ENCODE measurements at places on chromosomes 4 and X.

DNA sequence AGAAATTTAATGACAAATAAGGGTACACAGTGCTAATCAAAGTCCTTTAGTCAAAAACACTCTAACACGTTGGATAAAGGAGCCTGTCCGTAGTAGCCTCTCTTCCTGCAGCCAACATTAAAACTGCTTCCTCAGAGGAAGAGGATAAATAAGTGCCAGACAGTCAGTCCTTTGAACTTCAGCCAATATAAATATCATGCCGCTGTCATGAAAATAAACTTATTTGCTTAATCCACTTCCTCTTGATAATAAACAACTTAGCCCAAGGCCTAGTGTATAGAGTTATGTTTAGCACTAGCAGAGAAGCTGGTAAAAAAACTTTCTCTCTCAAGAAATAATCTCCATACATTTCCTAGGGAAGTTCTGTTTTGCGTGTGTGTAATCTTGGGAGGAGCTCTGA is 196.7 kb downstream of the HS3ST1 start:
- DNase-seq = no peak

GRCh38 chrX:132662844-132663243 is 174.0 kb upstream of the MBNL3 start:
- DNase-seq = no peak

GRCh38 chr4:27701606-27702005 is 841.0 kb downstream of the STIM2 start:
- no peak for DNase-seq

- no peak for DNase-seq
Observed at GRCh38 chr4:85681221-85681657, 206.3 kb downstream of the ARHGAP24 start.

DNA sequence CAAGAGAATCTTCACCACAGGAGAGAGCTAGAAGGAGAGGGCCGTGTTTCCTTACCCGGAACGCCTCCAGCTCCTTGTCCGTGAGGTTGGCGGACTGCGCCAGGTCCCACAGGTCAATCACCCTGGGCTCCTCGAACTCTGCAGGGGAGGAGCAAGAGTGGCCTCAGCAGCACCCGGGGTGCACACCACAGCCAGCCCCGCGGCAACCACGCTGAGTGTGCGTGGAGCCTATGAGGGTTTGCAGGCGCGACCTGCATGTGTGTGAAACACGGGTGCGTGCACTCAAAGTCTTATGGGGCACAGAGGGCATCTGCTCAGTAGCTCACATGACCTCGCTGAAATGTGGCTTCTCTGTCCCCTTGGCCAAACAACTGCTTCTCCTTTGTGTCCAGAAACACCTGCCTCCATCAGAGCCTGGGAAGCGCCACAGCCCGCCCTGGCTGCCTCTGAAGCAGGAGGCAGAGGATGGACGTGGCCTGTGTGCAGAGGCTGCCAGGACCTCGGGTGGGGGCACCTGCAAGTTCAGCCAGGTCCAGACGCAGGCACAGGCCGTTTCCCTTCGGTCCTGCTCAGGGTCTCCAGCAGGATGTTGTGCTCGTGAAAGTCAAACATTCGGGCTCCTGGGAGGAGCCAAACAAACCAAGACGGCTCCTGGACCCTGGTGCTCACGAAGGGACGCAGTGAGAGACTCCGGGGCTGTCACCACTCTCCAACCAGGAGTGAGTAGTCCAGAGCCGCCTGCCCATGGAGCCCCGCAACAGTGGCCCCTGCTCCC is 16.0 kb downstream of the LRPAP1 start:
- no peak for DNase-seq

DNA sequence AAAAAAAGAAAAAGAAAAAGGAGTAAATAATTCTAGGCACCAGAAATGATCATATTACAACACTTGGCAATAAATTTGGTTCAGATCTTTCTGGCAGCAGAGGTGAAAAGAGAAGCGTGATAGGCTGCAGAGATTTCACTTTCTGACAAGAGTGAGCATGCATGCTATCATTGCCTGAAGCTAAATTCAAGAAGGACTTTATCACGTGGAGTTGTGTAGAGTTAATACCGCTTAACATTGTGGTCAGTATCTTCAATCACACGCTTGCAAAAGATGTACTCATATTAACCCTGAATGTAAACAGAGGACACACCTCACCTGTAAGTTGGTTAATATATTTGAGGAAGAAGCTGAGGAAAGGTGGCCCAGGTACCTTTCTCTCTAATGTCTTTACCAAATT is 31.4 kb upstream of the RBPJ start:
- no peak for DNase-seq

DNA sequence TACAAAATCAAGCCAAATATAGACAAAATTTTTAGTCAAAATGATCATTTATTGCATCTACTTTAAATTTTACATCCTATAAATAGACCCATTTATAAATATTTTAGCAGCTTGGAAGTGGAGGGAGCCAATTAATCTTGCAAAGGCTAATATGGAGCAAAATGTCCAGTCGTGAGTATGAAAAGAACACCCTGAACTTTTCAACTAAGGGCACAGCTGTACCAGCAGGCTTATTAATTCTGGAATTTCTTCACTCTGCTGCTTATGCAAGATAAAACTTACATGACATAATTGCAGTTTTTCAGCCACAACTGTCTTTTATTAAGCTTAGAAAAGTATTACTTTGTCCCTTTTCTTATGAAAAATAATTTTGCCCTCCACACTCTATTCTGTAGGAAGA is 22.9 kb upstream of the USP53 start:
- DNase-seq = no peak

- DNase-seq = no peak
Observed at GRCh38 chr4:58191109-58191508, 1080.9 kb upstream of the IGFBP7 start.

- DNase-seq = no peak
Observed at GRCh38 chrX:136728393-136728792, 52.3 kb downstream of the ARHGEF6 start.

- no peak for DNase-seq
Observed at GRCh38 chr4:6011686-6012085, 6.5 kb downstream of the C4orf50 start.

GRCh38 chr4:110124711-110125110 is 73.7 kb downstream of the ELOVL6 start:
- no peak for DNase-seq

DNA sequence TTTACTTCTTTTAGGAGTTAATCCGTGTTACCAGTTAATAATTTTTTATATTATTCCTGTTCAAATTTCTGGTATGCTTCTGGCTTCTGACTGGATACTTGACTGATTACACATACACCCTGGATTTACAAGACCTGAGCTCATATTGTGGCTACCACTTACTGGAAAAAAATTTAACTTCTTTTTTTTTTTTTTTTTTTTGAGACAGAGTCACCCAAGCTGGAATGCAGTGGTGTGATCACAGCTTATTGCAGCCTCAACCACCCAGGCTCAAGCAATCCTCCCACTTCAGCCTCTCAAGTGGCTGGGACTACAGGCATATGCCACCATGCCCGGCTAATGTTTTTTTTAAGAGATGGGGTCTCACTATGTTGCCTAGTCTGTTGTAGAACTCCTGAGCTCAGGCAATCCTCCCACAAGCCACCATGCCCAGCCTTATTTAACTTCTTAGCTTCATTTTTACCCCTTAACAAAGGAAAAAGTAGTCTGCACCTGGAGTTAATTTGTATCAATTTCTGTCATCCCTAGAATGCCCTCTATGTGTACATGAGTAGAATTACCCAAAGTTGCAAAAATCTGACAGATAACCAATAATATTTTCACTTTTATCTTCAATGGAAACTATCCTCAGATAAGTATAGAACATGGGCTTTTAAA is 50.3 kb downstream of the TMEM165 start:
- no peak for DNase-seq

GRCh38 chr4:8571702-8572685 is 8.2 kb upstream of the GPR78 start:
- no peak for DNase-seq

DNA sequence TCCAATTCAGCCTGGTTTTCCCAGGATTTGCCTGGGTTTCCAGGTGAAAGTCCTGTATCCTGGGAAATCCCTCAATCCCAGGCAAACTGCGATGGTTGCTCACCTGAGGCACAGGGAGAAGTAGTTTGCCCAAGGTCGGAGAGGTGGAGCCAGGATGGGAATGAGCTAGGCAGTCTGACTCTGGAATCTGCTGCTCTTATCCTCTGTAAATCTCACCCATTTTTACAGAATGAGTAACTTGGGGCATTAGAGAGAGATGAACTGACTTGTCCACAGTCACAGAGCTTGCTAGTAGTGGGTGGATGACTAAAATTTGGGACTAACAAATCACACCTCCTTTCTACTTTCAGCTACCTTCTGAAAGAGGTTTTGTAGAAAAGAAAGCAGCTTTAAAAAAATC is 9.8 kb upstream of the ARX start:
- no peak for DNase-seq

DNA sequence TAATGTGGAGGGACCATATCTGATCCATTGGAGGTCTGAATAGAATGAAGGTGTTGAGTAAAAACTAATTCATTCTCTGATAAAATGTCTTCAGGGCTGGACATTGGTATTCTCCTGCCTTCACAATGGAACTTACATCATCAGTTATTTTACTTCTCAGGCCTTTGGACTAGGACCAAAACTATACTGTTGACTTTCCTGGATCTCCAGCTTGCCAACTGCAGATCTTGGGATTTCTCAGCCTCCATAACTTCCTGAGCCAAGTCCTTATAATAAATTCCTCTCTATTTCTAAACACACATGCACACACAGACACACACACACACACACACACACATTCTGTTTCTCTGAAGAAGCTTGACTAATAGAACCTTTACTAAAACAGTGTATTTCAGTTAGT is 1858.6 kb upstream of the ADGRL3 start:
- no peak for DNase-seq

DNA sequence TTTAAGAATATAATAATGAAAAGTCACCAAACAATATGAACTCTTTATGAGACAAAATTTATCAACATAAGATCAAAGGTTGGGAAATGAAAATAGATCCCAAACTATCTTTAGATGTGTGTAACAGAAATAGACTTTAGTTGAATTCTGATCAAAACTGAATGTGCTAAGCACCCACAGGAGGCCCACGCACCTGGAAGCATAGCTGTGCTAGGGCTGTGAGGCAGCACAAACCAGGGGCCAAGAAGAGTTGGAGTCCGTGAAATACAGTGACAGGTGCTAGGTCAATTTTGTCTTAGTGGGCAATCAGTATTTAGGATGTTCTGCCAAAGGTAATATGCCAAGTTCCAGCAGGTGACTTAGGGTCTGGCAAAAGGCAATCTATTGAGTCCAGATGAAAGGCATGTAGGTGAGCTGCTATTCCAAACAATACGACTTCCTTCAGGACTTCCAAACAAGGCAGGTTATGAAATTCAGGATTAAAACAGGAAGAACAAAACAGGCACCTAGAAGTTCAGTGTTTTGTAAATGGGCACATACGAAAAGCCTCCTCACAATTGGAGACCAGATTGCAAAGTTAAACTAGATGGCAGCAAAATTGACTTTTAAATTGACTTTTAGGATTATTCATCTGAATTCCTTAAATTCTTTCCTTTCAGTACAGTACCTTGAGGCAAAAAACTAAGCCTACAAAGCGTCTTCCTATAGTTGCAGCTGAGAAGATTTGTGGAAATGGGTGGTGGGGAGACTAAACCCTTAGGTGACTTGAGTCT is 4.7 kb upstream of the PCDH18 start:
- no peak for DNase-seq

DNA sequence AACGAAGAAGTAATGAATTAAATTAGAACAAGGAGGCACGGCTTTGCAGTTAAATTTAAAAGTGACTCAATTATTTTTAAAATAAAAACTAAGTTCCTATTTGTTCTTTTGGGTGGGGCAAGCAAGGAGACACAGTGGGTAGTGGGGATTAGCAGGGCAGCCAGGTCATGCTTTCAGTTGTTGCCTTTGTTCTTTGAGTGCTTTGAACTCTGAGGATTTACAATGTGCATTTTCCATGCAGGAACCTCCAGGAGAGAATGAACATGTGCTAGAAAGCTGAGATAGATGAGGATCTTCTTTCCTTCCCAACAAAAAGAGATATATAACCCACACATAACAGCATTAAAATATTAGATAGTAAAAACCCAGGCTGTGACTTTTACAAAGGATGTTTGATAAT is 420.4 kb upstream of the CTSO start:
- DNase-seq = no peak

DNA sequence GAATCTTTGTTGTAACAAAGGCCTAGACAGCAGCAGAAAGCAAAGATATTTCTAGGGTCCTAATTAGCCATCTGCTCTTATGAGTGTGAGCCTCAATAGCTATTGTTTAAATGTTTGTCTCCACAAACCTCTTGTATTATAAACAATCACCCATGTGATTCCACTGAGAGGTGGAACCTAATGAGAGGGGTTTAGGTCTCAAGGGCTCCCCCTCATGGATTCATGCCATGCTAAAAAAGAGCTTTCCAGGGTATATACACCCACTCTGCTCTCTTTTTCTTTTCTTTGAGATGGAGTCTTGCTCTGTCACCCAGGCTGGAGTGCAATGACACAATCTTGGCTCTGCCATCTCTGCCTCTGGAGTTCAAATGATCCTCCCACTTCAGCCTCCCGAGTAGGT is 42.1 kb downstream of the TRIM61 start:
- DNase-seq = no peak

GRCh38 chrX:45758319-45758718 is 557.6 kb upstream of the DIPK2B start:
- peak; percentile 34 for DNase-seq

GRCh38 chr4:116949856-116950255 is 135.5 kb downstream of the TRAM1L1 start:
- no peak for DNase-seq

GRCh38 chr4:39036172-39036571 is 4.0 kb upstream of the TMEM156 start:
- no peak for DNase-seq

GRCh38 chr4:16029886-16030285 is 53.9 kb downstream of the PROM1 start:
- DNase-seq = no peak

DNA sequence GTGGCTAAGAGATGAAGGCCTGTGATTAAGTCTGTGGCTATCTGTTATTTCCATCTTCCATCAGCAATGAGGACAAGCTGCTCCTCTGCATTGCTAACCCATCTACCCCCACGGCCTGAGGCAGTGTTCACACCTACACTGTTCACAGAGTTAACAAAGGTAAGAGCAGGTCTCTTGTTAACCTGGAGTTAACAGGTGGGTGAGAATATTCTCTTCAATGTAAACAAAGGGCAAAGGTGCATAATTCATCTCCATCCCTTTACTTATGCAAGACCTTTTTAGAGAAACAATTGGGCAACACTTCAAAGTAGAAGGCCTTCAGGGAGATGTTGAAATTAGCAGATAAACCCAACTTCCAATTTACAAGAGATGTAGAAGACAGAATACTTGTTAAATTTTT is 2.8 kb downstream of the SLC35A2 start:
- no peak for DNase-seq

GRCh38 chr4:76584241-76585152 is 149.5 kb downstream of the SHROOM3 start:
- DNase-seq = no peak

GRCh38 chr4:48439988-48440387 is 43.2 kb upstream of the SLC10A4 start:
- no peak for DNase-seq
